ENCODE measurements at places on chromosomes 4 and X.

DNA sequence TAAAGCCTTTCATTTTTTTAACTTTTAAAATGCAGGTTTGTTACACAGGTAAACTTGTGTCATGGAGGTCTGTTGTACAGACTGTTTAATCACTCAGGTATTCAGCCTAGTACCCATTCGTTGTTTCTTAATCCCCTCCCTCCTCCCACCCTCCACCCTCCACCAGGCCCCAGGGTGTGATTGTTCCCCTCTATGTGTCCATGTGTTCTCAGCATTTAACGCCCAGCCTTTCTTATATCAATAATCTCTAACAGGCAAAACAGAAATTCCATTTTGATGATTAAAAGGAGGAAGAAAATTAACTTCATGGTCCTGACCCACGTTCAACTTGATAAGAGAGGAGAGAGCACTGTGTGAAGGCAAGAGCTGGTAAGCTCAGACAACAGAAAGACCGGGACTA, 75.1 kb downstream of the TSPAN5 start:
- DNase-seq, result no peak

DNA sequence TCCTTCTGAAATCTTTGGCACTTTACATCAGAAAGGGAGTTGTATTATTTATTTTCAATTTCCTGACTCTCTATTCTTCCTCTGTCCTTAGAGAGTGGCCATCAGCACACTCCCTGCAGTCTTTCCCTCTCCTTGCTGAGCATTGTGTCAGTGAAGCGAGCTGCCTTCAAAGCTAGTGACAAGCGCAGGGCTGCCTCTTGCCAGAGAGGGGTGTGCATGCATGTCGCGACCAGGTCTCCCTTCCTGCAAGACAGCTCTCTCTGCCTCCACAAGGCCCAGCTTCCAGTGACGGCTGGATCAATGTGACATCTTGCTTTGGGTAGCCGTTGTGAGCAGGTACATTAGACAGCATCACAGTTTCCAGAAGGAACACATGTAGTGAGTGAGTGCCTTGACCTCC, 810.9 kb upstream of the TENM3 start:
- DNase-seq, result peak; percentile 36

- no peak for DNase-seq
These were observed 118.8 kb upstream of the PCDH18 start for GRCh38 chr4:137651128-137651527.

DNA sequence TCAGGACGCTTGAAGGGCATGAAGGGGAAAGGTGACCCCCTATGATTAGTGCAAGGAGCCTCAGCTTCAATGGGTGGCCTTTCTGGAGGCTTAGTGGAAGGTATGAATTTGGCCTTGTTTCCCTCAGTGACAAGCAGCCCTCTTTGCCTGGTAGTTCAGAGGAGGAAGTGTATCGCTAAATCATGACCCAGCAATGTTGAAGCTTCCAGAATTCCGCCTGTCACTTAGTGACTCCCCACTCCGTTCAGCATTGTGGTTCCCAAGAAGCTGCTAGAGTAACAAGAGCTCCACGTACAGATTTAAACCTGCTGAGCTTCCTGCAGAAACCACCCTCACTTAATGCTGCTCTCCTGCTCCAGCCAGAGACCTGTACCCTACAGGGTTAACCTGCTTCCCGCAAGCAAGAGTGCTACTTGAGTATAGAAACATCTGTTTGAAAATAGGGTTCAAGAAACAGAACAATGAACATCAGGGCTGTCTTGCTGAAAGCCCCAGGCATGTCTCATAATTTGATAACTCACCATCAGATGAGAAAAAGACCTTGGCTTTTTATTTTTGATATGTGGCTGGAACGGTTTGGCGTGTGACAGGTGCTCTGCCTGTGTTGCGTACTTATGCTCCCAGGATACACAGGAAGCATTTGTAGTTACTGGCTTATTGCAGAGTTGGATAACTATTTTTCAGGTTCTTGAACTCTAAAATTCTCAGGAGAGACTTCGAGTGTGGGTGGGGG, 105.2 kb downstream of the UCHL1 start:
- DNase-seq, result peak; percentile 27

GRCh38 chr4:576991-577498, 950 bp upstream of the TMEM271 start:
- DNase-seq, result peak; percentile 70

DNA sequence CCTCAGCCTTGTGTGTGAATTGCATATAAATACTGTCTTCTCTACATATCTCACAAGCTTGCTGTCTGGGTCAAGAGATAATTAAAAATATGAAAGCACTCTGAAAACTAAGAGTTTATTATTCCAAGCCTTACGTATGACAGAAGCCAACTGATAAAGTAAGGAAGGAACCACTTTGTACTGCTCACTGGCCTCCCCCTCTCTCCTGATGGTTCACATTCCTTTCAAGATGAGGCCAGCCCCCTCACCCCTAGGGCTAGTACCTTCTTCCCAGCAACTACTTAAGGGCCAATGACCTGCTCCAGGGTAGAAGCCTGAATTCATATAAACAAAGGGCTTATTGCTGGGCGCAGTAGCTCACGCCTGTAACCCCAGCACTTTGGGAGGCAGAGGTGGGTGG, 5.4 kb upstream of the SOWAHD start:
- DNase-seq, result peak; percentile 52

DNA sequence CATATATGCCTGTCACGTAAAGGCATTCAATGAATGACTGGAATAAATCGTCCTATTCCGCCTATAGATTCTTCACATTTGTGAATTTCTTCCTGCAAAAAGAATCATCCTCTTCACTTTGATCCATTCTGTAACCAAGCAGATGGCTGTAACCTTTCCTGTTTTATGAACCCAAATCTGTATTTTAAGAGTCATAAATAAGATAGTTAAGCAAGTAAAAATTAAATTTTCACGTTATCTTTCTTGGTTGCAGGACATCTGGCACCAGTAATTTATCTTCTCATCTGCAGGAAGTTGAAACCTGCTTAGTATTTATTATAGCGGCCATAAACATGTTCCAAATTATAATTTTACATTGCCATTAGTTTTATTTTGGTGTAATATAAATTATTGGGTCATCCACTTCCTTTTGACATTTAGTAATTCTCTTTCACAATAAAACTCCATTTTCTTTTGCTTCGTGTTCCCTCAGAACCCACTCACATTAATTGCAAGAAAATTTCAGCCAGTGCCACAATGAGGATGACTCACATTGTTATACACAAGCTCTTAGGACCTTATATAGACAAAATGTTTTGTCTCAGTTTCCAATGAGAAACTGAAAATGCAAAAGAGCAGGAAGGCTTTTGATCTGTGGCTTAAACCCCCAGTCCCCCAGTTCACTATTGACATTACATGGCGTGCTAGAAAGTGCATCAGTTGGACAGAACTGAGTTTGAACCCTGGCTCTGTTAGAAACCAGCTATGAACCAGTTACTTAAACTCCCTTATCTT, 51.1 kb downstream of the TMEM156 start:
- no peak for DNase-seq

- DNase-seq, result peak; percentile 16
These were observed 2320.1 kb downstream of the ARAP2 start for GRCh38 chr4:33924239-33924638.

GRCh38 chrX:21487832-21488231, 113.6 kb downstream of the CNKSR2 start:
- peak; percentile 9 for DNase-seq

DNA sequence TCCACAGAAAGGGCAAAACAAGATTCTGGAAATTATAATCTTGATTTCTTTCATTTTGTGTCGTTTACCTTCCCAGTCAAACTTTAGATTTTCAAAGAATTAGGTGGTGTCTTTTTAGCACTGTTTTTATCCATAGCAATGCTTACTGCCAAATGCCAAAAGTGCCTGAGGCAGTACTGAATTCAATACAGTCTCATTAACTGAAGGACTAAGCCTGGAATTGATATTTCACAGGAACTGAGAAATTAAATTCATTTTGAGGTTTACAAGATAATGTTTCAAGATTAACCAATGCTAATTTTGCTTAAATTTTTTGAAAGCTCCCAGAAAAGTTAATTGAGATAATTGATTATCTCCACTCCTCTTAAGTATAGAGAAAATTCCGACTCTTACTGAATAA, 68.8 kb upstream of the ARHGAP24 start:
- DNase-seq, result no peak

DNA sequence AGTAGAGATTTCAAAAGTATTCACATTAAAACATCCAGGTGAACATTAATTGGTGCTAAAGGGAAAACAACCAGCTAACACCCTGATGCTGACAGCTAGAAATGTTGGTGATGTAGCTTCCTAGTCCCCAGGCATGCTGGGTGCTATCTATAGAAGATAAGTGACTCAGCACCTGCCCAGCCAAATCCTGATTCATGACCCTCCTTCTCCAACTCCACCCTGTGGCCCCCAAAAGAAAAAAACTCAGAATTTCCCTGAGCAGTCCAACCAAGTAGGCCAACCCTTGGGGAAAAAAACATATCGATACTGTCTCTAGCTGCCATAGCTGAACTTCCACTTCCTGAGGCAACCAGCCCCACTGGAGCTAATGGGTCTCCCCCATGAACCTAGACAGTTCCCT, 197.6 kb upstream of the KLF3 start:
- no peak for DNase-seq

DNA sequence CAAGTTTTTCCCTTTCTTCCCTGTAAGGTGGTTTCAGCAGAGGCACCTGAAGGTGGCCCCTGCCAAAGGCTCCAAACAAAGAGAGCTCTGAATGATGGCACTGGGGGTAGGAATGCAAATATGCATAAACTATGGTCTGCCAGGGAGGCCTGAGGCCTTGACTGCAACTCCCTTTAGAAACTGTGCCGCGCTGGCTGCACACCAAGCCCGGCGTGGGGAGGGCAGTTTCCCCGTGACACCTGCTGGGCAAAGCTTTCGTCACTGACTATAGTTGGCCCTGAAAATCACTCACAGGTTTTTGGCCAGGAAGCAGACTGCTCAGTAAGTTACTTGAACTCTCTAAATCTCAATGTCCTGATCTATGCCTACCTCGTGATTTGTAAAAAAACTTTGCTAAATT, 97.8 kb upstream of the ATOH1 start:
- peak; percentile 21 for DNase-seq

- no peak for DNase-seq
These were observed 211.2 kb upstream of the LNX1 start for GRCh38 chr4:53802500-53802899.

DNA sequence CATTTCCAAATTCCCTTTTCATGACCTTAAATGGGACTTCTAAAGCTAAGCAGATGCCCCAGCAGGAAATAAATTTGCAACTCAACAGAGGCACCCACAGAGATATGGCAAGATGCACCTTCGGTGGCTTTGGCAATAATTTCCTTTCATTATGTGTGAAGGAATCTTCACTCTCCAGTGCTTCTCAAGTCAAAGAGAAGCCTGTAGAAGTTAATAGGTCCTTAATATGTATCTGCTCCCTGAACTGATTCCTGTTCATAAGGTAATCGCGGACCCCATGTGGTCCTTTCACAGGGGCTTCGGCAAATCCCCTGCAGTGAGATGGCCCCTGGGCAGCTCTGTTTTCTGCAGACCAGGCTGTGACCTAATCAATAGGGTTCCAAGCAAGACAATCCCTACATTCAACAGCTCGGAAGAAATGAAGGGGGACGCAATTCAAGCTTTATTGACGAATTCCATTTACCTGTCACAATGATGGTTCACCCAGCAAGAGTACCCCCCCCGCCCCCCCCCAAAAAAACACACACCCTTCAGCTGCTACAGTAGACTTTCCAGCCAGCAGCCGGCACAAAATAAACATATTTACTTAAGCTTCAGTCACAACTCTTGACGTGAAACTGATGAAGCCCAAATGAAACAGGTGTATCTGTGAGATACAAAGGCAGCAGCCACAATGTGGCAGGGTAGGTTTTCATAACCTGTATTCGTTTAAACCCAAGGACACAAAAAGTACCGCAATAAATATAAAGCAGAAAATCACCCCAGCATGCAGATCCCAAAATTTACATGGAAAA, 35.3 kb downstream of the FAT1 start:
- peak; percentile 67 for DNase-seq

DNA sequence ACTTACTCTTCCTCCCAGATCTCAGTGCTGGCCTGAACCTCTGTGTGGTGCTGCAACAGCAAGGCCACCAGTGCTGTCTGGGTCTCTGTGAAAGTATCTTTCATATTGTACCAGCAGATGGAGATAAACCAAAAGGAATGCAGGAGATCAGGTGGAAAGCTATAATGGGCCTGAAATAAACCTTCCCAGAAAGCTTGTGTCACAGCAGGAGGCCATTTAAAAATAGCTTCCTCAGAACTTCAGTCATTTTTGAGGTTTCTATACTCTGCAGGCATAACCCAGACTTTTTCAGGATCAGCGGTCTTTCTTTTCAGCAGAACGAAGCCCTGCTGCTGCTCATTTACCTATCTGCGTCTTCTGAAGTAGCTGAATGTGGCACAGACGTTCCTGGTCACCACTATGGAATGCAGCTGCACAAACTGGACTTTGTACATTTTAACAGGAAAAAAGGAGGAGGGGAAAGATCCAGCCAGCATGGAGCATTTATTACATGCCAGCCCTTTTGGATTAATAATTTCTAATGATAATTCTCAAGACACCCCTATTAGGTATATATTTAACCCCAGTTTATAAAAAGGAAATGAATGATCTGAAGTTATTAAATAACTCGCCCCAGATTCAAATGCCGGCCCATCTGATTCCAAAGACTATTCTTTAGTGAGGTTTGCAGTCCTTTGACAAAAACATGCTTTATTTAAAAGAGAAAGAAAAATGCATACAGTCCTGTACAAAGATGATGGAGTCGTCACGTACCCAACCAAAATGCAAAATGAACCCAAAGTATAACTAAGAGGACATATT, 119.7 kb downstream of the NFKB1 start:
- DNase-seq, result peak; percentile 59

DNA sequence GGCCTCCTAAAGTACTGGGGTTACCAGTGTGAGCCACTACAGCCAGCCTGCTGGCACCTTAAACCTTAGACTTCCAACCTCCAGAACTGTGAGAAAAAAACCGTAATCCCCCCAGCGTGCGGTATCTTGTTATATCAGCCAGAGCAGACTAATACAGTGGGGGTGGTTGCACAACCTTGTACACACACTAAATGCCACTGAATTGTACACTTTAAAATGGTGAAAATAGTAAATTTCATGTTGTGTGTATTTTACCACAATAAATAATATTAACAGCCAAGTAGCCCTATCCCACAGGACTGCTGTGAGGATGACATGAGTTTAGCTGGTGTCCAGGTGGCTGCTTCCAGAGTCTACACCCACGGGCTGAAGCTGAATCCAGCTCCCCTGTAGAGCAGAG, 38.8 kb downstream of the ZBTB49 start:
- DNase-seq, result no peak

DNA sequence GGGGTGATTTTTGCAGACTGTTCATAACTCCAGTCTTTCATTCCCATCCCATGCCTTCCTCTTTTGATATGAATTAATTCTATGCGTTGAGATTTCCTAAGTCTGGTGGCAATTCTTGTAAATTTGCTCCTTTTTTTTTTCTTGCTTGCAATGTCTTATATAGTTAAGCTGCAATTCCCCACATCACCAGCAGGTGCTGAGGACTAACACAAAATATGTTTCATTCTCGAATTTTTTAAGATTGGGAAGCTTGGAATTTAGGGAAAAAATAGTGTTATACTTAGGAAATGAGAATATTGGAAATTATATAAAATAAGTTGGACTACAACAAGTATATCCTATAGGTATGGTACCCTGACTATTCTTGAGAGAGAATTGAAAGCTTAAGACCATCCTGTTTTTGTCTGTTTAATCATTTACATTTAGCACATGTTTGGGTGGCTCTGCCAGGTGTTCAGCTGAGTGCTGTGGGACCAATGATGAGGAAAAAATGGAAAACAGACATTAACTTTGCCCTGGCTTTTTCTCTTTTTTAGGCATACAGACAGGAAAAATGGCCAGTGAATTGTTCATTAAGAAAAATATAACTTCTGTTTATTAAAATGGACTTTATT, 30.2 kb downstream of the AFF2 start:
- peak; percentile 55 for DNase-seq
